ENCODE measurements at places on chromosomes 5 and 9.

DNA sequence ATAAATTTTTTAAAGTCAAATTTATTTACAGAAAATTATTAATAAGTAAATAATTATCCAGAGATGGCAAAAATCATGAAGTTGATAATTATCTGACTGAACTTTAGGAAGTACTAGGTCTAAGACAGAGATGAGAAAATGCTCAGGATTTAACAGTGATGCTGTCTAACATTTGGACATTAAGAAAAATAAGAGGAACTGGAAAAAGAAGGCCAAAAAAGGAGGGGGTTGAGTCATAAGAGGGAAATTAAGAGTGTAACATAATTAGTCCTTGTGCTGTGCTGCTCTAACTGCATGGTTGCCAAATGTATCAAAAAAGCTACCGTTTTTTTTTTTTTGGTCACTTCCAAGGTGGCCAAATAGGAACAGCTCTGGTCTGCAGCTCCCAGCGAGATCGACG is 35.4 kb upstream of the TUT7 start:
- no peak for DNase-seq

- no peak for DNase-seq
These were observed 318.4 kb upstream of the NMUR2 start for GRCh38 chr5:152723482-152723881.

DNA sequence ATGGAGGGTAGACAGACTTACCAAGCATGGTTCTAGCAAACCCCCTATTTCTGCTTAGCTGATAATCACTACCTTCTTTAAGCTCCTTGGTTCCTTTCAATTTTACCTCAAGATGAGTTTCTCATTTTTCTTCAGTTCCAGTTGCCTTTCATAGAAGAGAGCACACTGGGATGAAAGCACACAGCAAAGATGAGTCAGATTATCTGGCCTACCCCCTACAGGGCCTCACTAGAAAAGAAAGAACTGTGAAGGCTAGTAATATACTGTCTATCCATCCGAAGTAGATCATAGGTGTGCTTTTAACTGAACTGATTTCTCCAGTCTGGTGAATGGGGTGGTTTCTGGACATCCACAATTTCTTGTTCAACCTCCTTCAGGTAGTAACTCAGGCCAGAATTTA is 122.5 kb downstream of the TRPM3 start:
- no peak for DNase-seq

- no peak for DNase-seq
These were observed 135.5 kb upstream of the EFNA5 start for GRCh38 chr5:107806271-107806670.

DNA sequence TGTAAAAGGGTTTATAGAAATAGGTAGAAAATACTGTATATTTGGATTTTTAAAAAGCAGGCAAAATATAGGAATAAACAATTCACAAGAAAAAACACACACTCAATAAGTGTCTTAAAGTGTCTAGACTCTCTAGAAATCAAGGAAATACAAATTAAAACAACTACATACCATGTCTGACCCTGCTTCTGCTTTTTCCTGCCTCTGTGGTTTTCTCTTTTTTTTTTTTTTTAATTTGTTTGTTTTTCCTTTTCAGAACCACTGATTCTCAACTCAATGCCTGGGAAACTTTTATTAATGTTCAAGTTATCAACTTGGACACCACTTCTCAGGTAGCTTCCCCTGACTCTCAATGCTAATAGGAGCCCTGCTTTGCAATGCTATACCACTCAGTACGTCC is 25.5 kb upstream of the TAS2R1 start:
- no peak for DNase-seq

GRCh38 chr5:77064040-77064439 is 23.0 kb downstream of the ZBED3 start:
- DNase-seq, result no peak

DNA sequence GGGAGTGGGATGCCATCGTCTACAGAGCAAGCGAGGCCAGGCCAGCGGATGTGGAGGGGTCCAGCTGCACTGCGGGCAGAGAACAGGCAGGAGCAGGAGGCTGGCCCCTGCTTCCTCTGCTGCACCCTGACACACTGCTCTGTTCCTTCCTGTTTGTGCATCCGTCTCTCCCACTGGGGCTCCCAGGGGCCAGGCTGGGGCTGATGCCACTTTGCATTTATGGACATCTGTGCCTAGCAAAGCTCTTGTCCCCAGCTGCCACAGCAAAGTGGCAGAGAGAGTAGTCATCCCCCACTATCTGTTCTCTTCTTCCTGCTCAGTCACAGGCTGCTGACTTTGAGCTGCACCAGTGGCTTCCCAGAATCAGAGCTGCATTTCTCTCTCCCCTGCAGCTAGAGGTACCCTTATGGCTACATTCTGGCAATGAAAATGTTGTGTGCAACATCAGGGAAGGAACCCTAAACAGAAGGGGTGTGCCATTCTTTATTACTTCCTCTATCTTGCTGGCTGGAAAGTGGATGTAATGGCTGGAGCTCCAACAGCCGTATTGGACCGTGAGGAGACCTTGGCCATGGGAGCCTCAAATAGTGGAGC is 4.2 kb upstream of the NINJ1 start:
- DNase-seq, result no peak
